Muscle of leg (tissue), 16 donors: ENCODE measurements at places on chromosomes 5 and 9. TPM values are rescaled to one million over a fixed set of nuclear protein-coding genes. Genes with fewer than 3 reads are reported as not detected.

DAPK1 gene
- 18.8 TPM for total RNA-seq

GRCh38 chr5:7395947-7396712 is at the start of gene ADCY2:
ADCY2 (plus strand) TSS chr5:7396138; CDS start chr5:7396297, 159 bp downstream.
- peaks cover 14% of the 10 kb centered on the region for H3K4me1 ChIP-seq
- no peak for DNase-seq
- peak within 1 kb of the TSS; percentile 53 for H3K4me3 ChIP-seq

- DNase-seq = no peak
- H3K4me3 ChIP-seq = no peak overlapping the region
- H3K27me3 ChIP-seq = peaks cover 35% of the 10 kb centered on the region
- H3K4me1 ChIP-seq = peaks cover 14% of the 10 kb centered on the region
- H3K36me3 ChIP-seq = no peaks in the 10 kb centered on the region
Measured at GRCh38 chr9:130927995-130928900, 10.8 kb downstream of the FIBCD1 start.

GRCh38 chr9:93131599-93132286 is 2.3 kb downstream of the NINJ1 start:
- H3K4me3 ChIP-seq = peak overlapping the region; percentile 0
- peak; percentile 8 for DNase-seq
- peaks cover 7% of the 10 kb centered on the region for H3K36me3 ChIP-seq
- H3K27ac ChIP-seq = peak overlapping the region; percentile 71
- peaks cover 85% of the 10 kb centered on the region for H3K4me1 ChIP-seq
